ENCODE measurements at places on chromosomes 1 and 21.

DNA sequence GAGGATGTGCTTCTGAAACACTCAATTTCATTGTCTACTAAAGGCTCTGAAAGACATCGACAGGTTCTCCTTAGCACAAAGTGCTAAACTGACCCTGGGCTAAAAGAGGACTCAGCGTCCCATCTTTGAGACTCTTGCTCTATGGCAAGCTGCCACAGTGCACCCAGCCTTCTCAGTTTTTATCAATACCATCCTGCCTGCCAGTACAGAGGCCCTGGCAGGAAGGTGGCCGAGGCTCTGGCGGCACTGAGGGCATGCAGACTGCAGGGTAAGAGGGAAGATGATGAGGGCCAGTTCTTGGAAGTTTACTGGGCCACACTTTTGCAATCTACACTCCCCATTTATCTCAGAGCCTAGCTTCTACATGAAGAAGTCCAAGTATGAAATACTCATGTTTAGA, 5.3 kb downstream of the OLFML2B start:
- DNase-seq, result no peak

GRCh38 chr21:45819478-45820170, 161.9 kb upstream of the COL6A1 start:
- no peak for DNase-seq

DNA sequence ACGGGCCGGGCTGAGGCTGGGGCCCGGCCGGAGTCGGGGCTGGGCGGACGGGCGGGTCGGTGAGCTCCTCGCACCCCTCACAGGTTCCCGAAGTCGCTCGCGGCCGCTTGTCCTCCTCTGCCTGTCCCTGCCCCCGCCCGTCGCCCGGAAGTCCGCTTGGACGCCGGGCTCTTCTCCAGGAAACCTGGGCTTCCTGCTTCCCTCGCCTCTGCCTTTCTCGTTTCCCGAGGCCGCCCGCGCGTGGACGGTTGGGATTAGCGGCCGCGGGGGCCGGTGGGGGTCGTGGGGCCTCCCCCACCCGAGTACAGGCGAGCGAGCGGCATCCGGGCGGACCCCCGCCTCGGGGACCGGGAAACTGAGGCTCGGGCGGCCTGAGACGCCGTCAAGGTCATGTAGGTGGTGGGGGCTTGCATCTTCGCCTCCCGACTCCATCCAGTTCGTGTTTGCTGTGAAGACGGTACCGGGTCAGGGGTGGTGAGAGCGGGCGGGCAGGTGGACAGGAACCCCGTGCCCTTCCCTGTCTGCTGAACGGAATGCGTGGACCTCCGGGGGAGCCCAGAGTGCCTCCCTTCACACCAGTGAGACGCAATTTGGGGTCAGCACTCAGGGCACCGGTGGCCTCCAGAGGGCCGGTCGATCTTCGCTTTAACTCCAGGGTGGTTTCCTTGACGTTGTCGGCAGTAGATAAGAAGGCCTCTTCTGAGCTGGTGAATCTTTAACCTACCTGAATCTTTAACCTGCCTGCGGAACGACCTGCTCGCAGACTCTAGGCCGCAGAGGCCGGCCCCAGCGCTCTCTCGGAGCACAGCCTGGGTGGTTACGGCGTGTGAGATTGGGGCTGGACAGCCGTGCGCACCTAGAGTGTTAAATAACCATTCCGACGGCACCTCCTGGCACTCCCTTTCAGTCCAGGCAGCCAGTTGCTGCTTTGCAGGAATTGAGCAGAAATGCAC, 686 bp downstream of the ARF1 start:
- DNase-seq, result no peak

GRCh38 chr1:112982853-112983536, 27.0 kb upstream of the SLC16A1 start:
- DNase-seq, result no peak

- DNase-seq, result no peak
Measured at GRCh38 chr1:162217706-162218105, 148.2 kb downstream of the NOS1AP start.

- no peak for DNase-seq
Measured at GRCh38 chr1:42003433-42003832, 84.7 kb upstream of the HIVEP3 start.

DNA sequence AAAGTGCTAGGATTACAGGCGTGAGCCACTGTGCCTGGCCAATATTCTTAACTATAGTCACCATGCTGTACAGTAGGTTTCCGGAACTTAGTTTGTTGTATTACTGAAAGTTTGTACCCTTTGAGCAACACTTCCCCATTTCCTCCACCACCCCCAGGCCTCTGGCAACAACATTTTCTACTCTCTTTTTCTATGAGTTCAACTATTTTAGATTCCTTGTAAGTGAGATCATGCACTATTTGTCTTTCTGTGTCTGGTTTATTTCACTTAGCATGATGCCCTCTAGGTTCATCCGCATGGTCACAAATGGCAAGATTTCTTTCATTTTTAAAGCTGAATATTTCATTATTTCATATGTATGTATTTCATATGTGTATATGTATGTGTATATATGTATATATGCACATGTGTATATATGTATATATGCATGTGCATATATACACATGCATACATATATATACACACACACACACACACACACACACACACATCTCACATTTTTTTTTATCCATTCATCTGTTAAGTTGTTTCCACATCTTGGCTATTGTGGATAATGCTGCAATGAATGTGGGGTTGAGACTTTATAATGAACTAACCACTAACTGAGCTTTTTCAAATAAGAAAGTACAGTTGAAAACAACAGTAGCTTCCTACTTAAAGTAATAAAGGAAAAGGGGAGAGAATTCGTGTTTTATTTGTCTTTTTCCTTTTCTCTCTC, 256.8 kb upstream of the C1orf105 start:
- no peak for DNase-seq

DNA sequence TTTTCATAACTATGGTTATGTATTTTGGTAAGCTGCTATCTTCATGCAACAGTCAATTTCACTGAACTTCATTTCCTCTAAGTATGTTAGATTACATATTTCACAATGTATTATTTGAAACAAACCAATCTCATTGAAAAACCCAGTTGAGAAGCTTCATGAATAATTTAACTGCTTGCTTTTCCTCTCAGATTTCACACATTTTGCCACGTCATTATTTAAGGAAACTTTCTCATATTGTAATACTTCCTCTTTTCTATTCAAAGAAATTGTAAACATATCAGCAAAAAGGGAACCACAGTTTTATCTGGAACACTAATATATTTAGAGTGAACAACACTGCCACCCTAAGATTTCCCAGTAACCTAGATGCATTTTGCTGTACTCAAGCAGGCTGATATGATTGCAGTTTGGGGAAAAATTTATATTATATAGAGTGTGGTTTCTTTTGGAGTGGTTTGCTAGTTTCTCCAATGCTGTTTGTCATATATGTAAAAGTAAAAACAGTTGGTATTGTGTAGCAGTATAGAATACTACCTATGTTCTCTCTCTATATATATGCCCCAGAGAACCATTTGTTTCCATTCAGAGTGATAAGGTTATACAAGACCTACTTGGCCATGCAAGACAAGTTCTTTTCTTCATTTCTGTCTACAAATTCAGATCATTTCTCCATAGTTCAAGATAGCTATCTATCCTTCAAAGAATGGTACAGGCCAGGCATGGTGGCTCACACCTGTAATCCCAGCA, 28.4 kb upstream of the AHCTF1 start:
- DNase-seq, result peak; percentile 97

DNA sequence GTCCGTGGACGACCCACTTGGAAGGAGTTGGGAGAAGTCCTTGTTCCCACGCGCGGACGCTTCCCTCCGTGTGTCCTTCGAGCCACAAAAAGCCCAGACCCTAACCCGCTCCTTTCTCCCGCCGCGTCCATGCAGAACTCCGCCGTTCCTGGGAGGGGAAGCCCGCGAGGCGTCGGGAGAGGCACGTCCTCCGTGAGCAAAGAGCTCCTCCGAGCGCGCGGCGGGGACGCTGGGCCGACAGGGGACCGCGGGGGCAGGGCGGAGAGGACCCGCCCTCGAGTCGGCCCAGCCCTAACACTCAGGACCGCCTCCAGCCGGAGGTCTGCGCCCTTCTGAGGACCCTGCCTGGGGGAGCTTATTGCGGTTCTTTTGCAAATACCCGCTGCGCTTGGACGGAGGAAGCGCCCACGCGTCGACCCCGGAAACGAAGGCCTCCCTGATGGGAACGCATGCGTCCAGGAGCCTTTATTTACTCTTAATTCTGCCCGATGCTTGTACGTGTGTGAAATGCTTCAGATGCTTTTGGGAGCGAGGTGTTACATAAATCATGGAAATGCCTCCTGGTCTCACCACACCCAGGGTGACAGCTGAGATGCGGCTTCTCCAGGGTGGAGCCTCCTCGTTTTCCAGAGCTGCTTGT, 32.4 kb downstream of the PRMT2 start:
- no peak for DNase-seq

- DNase-seq, result no peak
Measured at GRCh38 chr1:211566431-211567025, 12.4 kb downstream of the SLC30A1 start.

DNA sequence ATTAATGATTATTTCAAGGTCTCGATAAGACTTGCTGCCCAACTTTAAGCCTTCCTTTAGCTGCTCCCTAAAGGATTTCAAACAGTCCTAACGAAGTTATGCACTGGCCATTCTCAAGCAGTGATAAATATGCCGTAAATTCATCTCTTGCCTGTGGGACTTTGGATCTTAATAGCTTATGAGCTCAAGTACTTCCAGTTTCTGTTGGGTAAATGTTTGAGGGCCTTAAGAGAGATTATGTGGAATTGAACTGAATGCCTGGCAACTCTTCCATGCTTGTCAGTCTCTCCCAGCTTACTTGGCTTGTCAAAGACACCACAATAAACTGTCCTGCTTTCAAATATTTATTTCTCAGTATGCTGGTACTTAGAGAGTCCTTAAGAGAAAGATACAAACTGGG, 3.5 kb upstream of the OR10J4 start:
- no peak for DNase-seq

DNA sequence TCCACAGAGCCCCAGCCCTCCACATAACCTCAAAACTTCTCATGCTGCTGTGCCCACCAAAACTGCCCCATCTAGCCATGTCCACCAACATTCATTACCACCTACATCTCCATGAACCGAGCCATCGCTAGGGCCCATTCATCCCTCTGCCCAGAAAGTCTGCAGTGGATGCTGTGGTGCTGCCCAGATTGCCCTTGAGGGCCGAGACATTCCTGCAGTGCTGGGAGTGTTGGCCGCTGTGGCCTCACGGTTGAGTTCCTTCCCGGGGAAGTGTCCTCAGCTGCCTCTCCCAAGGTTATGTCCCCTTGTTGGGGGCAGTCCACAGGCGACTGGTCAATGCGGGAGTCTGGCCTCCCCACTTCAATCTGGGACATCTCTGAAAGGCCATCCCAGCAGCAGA, 30.3 kb upstream of the DMBX1 start:
- no peak for DNase-seq

- DNase-seq, result no peak
Measured at GRCh38 chr1:185732951-185733350, 1.2 kb upstream of the HMCN1 start.

DNA sequence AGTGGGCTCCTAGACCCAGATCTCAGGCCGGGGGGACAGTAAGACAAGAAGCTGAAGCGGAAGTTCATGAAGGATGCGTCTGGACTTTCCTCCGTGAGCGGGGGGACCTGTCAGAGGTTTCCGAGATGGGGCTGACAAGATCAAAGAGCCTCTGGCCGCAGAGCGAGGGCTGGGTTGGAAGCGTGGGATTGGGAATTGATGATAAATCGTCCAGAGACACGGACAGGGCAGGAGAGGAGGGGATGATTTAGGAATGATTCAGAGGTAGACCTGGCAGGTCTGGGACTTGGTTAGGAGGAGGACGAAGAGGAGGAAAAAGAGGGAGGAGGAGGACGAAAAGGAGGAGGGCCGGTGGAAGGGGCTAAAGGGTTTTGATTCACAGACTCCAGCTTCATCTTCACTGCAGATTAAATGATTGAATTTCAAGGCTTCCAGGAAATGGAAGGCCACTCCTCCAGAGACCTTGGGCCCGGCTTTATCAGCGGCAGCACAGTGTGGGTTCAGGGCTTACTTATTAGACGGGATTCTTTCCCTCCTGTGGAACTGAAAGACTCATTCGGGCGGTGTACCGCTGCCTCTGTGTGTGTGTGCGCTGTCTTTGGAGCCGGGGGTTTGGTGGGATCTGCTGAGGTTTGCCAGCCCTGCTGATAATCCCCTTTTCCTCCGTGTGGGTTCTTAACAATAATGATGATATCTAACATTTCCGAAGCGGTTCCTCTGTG, 85.7 kb upstream of the SLC45A1 start:
- no peak for DNase-seq

DNA sequence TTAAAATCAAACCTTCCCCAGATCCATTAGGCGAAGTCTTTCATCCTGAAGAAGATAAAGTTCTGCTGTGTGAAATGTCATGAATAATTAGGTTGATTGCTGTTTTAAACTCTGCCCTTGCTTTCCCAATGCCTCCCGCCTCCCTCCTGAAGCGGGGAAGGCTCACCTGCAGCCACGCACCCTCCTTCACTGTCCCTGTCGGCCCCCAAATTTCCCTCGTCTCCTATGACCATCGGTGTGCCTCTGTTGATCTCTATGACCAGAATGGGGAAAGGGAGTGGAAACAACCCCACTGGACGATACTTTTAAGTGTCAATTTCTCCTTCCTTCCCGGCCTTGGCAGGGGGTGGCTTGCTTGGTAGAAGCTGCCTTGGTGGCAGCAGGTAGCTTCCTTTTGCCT, 35.1 kb downstream of the LHX4 start:
- DNase-seq, result no peak

DNA sequence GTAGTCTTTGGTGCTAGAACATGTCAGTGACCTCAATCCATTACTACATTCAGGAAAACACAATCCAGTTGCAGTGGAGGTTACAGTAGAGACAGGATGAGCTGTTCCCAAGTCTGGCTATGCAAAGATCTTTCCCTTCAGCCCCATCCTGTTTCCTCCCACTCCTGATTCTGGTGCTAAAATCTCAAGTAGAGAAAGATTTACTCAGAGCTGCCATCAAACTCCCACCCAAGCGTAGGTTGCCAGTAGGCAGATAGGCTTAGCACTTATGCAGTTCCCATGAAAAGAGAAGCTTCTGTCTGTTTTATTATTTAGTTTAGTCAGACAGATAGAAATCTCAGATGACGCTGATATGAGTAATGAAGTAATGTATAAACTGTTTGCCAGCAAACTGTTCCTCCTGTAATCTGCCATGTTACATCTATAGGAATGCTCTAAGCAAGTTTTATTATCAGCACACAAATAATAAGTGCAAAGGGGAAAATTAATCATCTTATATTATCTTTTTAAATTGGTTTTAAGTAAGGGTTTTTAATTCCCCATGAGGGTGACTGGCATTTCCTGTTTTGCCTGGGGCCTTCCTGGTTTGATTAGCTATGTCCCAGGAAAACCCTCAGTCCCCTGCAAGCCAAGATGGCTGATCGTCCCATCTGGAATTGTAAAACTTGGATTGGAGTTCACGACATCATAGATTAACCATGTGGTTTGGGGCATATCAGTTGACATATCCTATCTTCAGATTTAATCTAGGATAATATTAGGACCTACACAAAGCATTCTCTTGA, 188.3 kb upstream of the PALMD start:
- DNase-seq, result no peak
